ENCODE measurements at places on chromosomes 1 and 21.

DNA sequence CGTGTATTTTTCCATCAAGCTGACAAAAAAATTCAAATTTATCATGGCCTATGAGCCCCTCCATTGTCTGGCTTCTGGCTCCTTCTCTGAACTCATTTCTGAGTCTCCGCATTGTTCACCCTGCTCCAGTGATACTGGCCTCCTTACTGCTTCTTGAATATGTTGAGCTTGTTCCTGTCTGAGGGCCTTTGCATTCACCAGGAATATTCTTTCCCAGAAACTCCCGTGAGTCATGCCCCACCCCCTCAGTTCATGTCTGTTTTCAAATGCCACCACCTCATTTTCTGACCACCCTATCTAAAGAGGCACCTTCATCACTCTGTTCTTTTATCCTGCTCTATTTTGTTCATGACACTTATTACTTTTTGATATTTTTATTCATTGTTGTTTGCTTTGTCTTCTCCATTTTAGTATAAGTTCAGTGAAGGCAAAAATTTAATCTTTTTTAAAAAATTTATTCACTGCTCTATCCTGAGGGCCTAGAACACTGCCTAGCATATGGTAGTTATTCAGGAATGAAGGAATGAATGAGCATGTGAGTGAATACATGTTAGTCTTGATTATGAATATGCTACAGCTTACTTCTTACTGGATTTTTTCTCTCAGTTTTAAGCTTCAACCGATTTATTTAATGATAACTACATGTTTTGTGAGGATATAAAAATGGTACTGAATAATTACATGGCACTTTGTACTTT, 140.4 kb upstream of the C1orf105 start:
- no peak for DNase-seq

DNA sequence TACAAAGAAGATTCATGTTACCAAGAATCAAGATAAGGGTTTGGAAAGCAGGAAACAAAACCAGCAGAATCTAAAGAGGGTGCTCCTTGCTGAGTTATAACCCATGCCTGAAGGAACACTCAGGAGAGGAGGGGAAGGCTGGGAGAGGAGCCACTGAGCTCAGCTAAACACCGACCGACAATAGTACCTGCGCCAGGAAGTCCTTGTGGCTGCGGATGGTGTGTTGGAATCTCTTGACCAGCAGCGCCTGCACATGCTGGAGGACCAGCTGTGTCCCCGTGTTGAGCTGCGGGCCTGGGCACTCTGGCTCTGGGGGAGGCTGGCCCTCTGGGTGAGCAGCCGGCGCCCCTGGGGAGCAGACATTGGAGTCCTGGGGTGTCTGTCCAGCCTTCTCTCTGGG, 89.4 kb downstream of the ABCA4 start:
- DNase-seq: no peak

- DNase-seq: no peak
Measured at GRCh38 chr21:42974832-42975820, 764 bp downstream of the PKNOX1 start.

DNA sequence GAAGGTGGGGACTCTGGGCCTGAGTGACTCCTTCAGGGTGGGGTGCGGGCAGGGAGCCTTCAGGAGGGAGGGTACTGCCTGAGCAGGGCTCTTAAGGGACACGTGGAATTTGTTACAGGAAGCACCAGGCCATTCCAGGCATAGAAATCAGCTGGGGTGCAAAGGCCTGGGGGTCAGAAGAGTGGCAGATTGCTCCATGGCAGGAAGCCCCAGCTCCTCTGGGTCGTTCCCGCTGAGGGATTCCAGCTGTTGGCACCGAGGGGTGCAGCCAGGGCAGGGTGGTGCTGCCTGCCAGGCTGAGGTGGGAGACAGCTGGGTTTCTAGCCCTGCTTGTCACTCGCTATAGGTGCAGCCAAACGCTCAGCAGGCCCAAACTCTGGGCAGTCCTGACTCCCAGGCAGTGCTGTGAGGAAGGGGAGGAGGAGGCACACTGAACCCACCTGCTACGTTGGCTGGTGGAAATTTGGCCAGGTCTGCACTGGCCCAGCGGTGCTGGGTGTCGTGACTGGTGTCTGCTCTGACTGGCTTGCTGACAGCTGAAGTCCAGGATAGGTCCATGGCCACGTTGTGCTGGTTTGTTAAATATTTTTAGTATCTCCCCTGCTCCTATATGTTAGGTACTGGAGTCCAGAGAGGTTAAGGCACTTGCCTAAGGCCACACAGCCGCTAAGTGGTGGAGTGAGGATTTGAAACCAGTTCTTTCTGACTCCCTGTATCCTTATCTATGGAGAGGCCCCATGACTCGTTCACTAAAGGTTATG, 19.3 kb downstream of the TNFRSF1B start:
- DNase-seq: no peak

GRCh38 chr1:6960860-6961259, 175.6 kb downstream of the CAMTA1 start:
- no peak for DNase-seq

- no peak for DNase-seq
Measured at GRCh38 chr1:115677182-115677555, 35.4 kb downstream of the VANGL1 start.

DNA sequence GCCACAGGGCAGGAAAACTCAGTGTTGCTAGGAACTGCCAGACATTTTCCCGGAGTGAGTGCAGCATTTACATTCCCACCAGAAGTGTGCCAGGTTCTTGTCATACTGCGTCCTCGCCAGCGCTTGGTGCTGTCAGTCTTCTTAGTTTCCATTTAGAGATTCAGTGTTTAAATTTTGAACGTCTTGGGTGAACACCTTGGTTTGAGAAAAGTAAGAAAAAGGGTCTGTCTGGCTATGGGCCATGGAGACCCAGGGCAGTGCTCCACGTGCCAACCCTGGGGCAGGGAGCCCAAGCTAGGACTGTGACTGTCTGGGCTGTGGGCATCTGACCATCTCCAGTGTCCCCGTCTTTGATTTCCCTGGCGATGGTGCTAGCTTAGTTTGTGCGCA, 16.0 kb downstream of the IBA57 start:
- DNase-seq: no peak

DNA sequence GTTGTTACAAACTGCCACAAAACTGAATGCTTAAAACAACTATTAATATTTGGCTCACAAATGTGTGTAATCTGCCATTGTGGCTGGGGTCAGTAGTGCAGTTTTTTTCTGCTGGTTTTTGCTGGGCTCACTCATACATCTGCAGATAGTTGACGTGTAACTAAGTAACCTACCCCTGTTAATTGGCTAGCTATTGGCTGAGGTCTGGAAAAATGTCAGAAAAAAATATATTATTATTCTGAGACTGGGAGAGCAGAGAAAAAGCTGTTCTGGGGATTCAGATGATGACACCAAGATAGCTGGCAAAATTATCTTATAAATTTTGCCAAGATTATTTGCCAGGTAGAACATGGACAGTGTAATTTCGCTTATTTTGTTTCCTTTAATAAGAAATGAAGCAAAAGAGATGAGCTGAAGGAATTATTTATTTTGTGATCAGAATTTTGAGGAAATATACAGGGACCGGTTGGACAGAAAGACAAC, 616.1 kb upstream of the ADAMTS5 start:
- no peak for DNase-seq

DNA sequence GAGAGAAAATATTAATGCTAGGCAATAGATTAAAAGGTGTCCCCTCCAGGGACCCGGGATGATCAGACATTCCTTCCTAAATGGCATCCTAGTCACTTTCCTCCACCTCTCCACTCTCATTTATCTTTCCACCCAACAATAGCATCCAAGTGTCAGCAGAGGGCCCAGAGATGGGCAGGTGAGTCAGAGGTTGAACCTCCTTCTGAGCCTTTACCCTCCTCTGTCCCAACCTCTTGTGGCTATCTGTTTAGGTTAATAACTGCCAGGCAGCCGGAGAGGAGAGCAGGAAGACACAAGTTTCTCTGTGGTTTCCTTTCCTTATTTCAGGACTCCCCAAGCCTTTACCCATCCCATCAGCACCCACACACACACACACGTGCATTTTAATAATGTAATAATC, 4.1 kb downstream of the GJA5 start:
- no peak for DNase-seq

DNA sequence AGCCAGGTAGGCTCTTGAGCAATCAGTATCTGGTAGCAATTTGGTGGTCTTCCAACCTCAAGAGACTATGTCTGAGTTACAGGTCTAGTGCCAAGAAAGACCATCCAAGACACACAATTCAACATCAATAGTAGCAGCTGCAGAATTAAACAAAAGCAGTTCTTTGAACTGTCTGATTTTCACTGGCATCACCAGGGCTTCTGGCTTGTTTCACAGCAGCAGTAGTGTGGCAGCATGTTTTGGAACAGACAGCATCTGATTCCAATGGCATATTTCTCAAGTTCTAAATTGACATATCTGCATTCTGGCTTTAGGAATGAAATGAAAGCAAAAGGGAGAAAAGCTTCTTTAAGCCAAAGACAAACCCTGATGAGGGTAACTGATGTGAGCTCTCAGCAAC, 334.7 kb upstream of the PRMT6 start:
- no peak for DNase-seq

DNA sequence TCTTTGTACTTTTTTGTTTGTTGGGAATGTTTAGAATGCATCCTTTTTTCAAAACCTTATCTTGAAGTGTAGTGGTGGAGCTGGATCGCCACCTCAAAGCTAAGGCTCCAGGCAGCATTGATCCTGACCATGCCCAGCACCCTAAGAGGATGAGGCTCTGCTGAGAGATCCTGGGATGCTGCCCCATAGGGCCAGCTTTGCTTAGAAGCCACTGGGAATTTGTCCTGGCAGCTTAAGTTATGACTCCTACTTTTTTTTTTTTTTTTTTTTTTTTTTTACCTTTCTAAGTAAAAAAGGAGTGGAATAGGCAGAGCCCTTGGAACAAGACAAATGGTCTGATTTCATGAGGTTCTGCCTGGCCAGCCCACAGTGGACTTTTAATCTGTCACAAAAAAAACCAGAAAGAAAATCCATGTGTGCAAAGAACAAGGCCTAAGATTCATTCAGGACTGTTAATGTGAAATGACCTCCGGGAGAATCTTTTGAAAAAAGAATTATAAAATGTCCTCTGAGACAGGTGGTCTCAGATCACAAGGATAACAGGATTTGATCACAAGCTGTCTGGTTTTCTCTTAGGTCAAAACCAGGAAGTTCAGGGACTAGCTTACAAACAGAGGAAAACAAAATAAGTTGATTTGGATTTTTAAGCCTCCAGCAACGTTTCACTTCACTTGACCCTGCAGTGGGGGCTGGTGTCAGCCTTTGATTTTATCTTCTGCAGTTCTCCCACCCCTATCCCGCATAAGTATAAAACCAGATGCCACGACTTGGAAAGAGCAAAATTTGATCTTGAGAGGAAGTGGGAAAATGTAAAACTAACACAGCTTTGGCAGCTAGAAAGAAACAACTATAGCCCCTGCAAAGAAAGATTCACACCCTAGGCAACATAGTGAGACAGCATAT, 25.9 kb upstream of the RAP1A start:
- DNase-seq: no peak

- no peak for DNase-seq
Measured at GRCh38 chr1:77230051-77230450, 10.8 kb upstream of the PIGK start.

DNA sequence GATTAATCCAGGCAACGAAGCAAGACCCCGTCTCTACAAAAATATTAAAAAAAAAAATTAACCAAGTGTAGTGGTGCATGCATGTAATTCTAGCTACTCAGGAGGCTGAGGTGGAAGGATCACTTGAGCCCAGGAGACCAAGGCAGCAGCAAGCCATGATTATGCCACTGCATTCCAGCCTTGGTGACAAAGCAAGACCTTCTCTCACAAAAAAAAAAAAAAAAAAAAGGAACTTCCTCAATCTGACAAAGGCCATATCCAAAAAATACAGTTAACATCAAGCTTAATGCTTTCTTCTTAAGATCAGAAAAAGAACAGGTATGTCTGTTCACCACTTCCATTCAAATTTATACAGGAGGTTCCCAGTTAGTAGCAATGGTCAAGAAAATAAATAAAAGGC, 54.4 kb downstream of the EVI5 start:
- no peak for DNase-seq

- DNase-seq: no peak
Measured at GRCh38 chr1:186878356-186878755, 49.6 kb downstream of the PLA2G4A start.

GRCh38 chr1:203586496-203587081, 40.0 kb upstream of the ATP2B4 start:
- DNase-seq: no peak

- no peak for DNase-seq
Measured at GRCh38 chr1:246213502-246213901, 293.6 kb downstream of the SMYD3 start.

DNA sequence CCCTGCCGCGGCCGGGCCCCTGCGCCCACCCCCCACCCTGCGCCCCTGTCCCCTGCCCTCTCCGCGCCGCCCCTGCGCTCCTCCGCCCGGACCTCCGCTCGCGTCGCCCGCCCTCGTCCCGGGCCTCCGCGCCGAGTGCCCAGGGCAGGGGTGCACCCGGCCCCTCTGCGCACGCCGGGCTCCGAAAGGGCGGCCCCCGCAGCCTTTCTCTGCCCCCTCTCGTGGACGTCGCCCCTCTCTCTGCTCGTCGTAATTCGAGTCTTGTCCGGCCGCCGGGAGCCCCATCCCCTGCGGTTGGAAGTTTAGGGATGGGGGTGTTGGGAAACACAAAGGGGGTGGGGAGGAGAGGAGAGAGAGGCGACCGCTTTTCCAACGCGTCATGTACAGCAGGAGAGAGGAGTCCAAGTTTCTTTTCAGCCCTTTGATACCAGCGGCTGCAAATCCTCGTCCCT, 407 bp downstream of the GALNT2 start:
- DNase-seq: no peak

GRCh38 chr1:87720561-87720960, 391.9 kb downstream of the LMO4 start:
- DNase-seq: no peak

DNA sequence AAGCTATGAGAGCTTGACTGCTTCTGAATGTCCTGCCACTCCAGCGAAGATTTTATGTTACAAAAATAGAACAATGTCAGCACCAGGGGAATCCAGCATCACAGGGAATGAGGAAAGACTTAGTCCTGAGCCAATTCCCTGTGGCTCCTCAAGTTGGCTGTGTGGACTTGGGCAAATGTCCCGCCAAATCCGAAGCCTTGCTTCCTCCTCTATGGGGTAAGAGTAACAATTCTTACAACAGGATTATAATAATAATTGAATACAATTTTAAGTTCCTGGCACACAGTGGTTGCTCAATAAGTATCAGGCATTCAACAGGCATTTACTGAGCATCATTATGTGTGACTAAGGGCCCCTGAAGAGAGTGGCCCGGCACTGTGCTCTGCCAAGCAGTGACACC, 44.4 kb downstream of the STPG1 start:
- no peak for DNase-seq

GRCh38 chr1:92495392-92496063, 8.8 kb upstream of the GFI1 start:
- no peak for DNase-seq

DNA sequence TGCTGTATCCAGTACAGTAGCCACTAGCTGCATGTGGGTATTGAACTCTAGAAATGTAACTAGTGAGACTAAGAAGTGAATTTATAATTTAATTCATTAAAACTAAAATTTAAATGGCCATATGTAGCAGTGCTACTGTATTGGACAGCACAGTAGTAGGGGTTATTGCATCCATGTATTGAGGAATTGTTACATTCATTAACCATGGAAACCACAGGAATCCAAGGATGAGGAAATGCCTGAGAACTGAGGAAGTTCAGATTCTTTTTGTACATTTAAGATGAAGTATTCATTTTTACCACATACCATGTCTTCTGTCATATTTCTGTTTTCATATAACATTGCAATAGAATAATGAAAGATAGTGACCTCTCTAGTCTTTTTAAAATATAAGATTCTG, 2.6 kb downstream of the MTF2 start:
- no peak for DNase-seq

Data from cortex of kidney (tissue), 1 donor.